ENCODE measurements at places on chromosomes 6 and 20. TPM values are rescaled to one million over a fixed set of nuclear protein-coding genes. Genes with fewer than 3 reads are reported as not detected.
A peak's percentile ranks its signal among the peaks of the same experiment; 100 is the strongest.

GRCh38 chr6:125843593-125843992 lies 52.8 kb downstream of the NCOA7 start:
- no peak for DNase-seq

- DNase-seq, result no peak
Measured at GRCh38 chr6:33685411-33686224, 25.9 kb downstream of the UQCC2 start.

- no peak for DNase-seq
Measured at GRCh38 chr6:54294965-54295532, 13.2 kb upstream of the TINAG start.

DNA sequence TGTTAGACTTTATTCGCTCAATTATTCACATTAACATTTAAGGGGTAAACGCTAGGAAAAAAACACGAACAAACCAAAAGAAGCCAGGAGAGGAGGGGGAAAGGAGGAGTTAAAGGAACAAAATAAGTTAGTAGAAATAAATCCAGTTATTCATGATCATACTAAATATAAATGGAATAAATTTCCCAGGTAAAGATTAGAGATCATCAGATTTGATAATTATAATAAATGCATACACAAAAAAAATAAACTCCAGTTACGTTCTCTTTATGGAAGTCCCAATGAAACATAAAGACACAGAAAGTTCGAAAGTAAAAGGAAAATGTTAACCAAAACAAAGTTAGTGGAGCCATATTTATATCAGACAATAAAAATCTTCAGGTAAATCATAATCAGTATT lies 568.7 kb upstream of the NOX3 start:
- no peak for DNase-seq

DNA sequence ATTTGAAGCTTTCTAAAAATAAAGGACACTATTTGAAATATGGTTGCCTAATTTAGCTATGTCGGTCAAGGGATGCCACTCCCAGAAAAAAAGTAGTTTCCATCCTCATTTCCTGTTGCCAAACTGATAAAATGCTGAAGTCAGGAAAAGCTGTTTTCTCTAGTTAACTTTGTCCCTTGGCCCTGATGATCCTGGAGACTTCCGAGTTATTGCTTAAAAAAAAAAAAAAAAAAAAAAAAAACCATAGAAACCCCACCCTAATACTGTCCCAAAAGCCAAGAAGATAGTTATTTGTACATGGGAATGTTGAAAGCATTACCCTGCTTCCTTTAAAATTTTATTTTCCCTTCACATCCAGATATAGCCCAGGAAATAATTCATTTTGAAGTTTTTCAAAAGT lies 236.7 kb downstream of the SOD2 start:
- DNase-seq, result no peak

GRCh38 chr6:104118274-104118673 lies 741.4 kb downstream of the HACE1 start:
- no peak for DNase-seq

GRCh38 chr6:161091151-161091550 lies 99.6 kb downstream of the MAP3K4 start:
- DNase-seq, result no peak

GRCh38 chr6:15365273-15365687 lies 119.4 kb downstream of the JARID2 start:
- peak; percentile 34 for DNase-seq

The PRL gene
- total RNA-seq, result not detected

The ZNF165 gene
- 0.09 TPM for total RNA-seq

Measured in A172 (cell line).